Skin of body (tissue), 3 donors: ENCODE measurements at places on chromosomes 13 and 19. TPM values are rescaled to one million over a fixed set of nuclear protein-coding genes. Genes with fewer than 3 reads are reported as not detected.

DNA sequence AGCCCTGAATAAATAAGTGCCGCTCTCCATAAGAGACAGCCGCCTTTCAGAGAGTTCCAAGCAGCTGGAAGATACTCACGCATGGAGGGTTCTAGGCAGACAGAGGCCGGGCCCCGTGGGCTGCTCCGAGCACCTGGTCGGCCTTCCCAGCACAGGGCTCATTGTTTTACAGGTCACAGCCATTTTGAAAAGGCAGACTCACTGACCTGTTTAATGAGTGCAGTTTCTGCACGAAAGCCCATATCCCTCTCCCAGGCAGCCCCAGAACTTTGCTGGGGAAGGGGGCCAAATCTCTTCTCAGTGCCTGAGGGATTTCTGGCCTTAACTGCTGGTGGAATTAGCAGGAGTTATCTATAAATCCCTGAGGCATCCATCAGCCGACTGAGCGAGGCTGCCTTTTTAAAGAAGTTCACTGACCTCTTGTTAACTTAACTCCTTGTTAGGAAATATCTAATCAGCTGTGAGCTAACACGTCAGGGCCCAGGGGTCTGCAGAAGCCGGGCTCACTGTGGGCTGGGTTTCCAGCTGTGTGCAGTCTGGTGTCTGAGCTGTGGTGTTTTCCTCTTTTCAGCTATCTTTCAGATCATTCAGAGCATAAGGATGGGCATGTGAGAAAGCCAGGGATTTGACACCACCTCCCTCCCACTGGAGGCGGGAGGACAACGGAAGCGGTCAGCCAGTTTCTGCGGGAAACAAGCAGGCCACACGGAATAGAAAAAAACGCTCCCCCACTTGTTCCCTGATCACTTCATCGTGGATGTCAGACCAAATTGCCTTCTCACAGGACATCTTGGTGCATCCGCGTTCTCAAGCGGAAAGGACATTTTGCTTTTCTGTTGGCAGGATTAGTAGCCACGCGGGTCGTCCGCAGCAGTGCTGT is 23.3 kb downstream of the SERP2 start:
- DNase-seq: peak; percentile 56

DNA sequence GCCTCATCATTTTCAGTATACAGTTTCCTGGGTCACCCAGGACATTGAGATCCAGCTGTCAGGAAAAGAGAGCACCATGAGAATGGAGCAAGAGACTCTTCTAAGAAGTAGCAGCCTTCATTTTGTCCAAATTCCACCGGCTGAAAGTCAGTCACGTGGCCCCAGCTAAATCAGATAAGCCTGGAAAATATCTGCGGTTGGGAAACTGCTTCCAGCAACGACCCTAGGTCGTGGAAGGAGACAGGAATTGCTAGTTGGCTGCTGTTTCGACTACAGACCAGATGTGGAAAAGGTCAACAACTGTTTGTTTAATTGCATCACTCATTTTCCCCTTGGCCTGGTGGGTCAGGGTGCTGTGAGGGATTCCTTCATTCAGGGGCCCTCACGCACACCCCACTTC is 107.0 kb downstream of the ZNF536 start:
- peak; percentile 11 for DNase-seq

The ACP5 gene
- total RNA-seq: 8.6 TPM

- no peak for DNase-seq
Measured at GRCh38 chr19:1520203-1520780, 3.6 kb upstream of the PLK5 start.

The WDR87 gene
- total RNA-seq: not detected

The ANGPTL8 gene
- 55.3 TPM for total RNA-seq

The KLK12 gene
- 0.69 TPM for total RNA-seq

GRCh38 chr19:23916991-23917390 is 2.3 kb downstream of the ZNF726 start:
- no peak for DNase-seq

The LIM2 gene
- total RNA-seq: not detected

The ICAM4 gene
- total RNA-seq: 1.1 TPM

DNA sequence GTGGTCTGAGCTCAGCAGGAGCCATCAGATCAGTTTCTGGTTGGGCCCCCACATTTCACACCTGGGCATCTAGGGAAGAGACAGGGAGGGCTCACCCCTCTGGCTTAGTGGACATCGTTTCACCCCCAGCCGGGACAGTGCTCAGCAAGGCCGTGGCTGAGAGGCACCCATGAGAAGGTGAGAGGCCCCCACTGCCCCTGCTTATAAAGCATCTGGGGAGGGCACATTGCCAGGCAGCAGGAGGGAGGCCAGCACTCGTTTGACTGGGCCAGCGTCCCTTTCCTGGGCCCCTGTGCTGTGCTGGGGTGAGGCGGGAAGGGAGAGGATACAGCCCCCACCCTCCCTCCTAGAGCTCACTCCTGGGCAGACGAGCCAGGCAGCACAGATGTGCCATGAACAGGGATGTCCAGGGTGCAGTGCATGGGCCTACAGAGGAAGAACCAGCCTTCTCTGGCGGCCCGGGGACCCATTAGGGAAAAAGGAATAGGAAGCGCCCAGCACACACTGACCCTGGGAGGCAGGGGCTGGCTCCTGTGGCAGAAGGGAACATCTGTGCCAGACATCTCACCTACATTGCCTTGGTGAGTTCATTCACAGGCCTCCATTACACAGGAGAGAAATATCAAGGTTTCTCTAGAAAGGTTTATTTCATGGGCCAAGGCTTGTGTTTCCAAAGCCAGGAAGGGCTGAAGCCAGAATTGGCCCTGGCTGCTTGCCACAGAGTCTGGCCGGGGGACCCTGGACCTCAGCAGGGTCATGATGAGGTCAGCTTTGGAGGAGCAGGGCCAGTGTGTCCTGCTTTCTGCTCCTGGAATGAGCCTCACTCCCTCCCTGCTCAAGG is 7.7 kb downstream of the AP1M1 start:
- no peak for DNase-seq

GRCh38 chr19:58033741-58034476 is at the start of gene ZSCAN1:
Gene ZSCAN1 (plus strand): TSS chr19:58034025. CDS start chr19:58037837, 3,812 bp downstream.
- DNase-seq: peak; percentile 92

DNA sequence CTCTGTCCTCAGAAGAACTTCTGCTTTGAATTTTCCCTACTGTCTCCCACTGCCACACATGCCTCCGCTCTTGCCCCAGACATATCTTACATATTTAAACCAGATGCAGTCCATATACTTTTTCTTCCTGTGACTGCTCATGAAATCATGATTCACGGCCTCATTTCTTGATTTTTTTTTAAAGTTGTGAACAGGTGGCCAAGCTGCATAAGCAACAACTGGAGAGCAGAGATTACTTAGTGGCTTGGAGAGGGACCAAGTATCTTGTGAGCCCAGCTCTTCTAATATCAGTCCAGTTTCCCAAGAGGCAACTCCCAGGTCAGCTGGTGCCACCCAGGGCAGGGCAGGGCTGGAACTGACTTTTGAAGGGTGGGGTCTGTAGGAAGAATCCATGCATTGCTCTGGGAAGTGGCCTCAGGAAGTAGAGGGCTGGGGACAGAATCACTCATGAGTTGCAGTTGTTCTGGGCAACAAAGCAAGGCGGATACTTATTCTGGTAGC is 152.4 kb downstream of the LMO7 start:
- DNase-seq: peak; percentile 27

GRCh38 chr13:26048741-26049140 is 3.1 kb downstream of the SHISA2 start:
- no peak for DNase-seq

GRCh38 chr13:92681239-92681638 is 545.4 kb upstream of the GPC6 start:
- DNase-seq: no peak
